DND-41 (cell line): ENCODE measurements at places on chromosomes 6 and 20.

DNA sequence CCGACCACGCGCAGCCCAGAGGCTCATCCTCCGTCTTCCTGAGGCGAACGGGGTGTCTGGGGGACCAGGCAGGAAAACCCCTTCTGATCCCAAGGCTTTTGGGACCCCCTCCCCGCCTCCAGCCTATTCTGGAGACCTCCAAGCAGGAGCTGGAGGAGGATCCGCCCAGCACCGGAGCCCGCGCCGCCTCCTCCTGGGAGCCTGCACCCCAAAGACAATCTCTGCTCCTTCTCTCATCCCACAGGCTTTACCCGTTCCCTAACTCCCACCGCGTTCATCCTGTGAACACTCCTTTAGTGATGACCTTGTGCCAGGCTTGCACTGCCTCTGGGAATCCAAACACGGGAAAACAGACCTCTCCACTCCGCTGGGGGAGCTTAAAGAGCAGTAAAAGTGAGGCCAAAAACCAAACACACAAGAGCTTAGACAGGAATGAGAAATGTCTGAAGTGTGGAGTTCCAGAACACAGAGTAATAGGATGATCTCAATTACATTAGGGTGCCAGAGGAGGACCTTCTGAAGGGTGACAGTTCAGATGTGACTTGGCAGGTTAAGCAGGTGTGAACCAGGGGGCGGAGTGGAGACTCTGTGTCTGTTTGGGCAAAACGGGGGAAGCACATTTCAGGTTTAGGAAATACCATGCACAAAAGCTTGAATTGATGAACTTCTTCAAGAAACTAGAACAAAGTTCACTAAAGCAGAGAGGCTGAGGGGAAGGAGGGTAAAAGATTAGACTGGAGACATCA lies 7.6 kb downstream of the HLA-DRB5 start:
- no peak for DNase-seq

GRCh38 chr20:62727584-62728027 lies 19.0 kb downstream of the NTSR1 start:
- DNase-seq, result no peak

DNA sequence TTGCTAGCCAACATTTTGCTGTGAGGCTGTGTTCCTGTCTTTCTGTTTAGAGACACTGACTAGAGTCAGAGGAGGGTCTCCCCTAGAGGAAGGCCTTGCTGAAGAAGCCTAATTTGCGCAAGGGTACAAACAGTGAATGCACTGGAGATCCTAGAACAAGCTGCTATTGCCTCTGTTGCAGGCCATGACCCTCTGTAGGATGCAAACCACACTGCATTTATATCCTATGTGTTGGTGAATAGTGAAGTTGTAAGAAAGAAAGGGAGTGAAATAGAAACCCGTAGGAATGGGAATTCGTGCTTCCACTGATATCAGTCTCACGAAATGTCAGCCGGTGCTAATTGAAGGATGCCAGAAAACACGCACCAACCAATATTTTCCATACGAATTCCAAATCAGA lies 88.2 kb downstream of the GJA1 start:
- no peak for DNase-seq

GRCh38 chr20:57847104-57847503 lies 137.3 kb upstream of the PMEPA1 start:
- no peak for DNase-seq

GRCh38 chr6:55694759-55695158 lies 115.8 kb upstream of the HMGCLL1 start:
- no peak for DNase-seq

GRCh38 chr20:8532169-8532568 lies 400.1 kb downstream of the PLCB1 start:
- no peak for DNase-seq

DNA sequence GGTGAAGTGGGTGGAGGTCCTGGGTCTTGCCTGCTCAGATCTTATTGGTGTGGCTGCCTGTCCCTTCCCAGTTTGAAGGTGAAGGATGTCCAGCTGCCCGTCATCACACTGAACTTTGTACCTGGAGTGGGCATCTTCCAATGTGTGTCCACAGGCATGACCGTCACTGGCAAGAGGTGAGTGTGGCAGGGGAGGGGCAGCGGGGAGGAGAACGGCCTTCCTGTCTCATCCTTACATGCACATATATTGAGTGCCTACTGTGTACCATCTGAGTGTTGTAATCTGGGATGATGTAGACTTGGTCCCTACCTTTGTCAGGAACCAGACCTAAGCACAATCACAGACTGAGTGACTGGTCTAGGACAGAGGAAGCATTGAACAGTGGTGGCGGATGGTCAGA lies 2.7 kb downstream of the BPIFB6 start:
- no peak for DNase-seq

- DNase-seq, result no peak
These were observed 46.9 kb upstream of the TAB2 start for GRCh38 chr6:149270616-149271015.

GRCh38 chr6:95175927-95176675 lies 401.2 kb upstream of the MANEA start:
- no peak for DNase-seq

DNA sequence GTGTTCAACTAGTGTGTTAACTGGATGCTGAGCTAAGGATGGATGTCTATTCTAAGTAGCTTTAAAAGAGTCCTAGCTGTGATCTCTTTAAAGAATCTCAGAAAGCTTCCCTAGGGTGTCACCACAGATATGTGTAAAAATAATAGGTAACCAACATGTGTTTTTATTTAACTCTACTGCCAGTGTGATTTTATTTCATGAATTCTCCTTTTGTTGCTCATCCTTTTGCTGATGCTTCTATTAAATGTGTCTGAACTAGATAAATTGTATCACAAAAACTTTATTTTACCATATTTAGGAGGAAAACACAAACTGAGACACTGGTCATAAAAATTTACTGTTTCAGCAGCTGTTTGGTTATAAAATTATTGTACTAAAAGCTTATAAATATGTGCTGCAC lies 809.4 kb upstream of the CITED2 start:
- DNase-seq, result no peak

DNA sequence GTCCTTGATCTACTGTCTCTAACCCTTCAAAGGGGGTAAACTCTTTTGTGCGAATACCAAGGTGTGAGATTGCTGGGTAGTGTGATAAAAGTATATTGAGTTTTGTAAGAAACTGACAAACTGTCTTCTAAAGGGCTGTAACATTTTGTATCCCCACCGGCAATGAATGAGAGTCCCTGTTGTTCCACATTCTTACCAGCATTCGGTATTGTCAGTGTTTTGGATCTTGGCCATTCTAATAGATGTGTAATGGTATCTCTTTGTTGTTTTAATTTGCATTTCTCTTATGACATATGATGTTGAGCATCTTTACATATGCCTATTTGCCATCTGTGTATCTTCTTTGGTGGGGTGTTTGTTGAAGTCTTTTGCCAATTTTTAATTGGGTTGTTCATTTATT lies 1090.7 kb downstream of the KIF16B start:
- no peak for DNase-seq

DNA sequence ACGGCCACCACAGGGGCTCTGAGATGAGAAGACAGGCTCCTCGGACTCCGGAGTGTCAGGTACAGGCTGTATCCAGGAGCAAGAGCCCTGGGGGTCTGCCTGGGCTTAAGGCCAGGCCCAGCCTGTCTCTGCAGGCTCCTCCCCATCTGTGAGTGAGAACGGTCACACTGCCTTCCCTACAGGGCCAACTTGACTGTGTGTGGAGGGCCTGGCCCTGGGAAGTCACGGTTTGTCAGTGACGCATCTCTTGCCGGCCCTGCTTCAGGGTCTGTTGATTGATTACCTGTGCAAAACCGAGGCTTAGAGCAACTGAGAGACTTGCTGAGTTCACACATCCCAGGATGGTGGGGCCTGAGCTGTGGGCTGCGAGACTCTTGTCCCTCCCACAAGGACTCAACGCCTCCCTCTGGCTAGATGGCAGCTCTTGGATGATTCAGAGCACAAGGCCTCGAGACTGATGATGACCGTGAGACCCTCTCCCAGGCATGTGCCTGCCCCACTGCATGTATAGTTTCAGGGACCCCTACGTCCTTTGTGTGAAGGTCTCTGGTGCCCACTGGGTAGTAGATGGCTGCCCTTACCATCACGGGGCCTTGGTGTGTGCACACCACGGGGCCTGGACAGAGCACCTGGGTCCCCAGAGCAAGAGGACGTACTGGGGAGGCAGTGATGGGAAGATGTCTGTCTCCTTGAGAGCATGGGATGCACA lies 5.9 kb downstream of the RBM38 start:
- no peak for DNase-seq

DNA sequence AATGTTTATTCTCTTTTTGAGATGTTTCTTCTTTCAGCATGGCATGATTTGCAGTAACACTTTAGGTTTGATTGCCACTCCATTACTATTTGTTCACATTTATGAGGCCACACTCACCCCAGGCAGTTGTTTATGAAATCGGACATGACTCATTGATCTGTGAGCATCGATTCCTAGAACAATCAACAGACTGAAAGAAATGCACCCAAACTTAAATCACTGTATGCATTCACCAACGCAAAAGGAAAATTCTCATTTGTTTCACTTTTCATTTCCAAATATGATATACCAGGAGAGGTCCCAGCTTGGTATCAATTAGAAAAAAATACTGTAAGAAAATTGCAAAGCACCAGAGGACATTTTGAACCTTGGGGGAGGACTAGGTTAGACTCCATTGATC lies 5.4 kb upstream of the GJA10 start:
- no peak for DNase-seq

DNA sequence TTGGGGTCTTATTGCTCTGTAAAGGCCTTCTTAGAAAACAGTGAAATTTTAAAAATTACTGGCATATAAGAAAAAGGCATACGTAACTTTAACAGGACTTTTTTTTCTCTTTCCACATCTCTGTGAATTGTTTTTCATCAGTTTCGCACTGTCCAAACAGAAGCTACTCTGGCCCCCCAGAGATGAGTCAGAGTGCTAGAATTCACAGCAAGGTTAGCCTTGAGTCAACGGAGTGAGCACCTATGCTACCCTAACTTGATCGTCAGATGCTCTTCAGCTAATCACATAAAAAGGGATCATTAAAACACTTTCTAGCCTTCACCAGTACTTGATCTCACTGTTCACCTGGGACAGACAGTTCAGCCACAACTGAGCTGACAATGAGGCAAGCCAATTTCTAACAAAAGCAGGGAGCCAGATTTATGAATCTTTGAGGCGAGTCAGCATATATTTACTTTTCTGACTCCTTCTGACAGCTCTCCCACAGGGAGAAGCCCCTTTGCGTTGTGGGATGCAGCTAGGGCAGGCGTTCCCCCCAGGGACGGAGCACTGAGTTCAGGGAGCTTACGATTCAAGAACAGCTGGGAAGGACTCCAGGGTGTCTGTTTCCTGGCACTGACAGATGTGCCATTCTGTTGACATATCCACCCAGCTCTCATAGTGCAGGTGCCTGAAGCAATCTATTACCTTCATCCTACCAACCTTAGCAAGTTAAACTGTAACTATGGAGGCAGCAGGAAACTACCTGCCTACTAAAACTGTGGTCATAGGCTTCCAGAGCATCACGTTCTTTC lies 46.4 kb upstream of the SPDEF start:
- DNase-seq, result no peak

DNA sequence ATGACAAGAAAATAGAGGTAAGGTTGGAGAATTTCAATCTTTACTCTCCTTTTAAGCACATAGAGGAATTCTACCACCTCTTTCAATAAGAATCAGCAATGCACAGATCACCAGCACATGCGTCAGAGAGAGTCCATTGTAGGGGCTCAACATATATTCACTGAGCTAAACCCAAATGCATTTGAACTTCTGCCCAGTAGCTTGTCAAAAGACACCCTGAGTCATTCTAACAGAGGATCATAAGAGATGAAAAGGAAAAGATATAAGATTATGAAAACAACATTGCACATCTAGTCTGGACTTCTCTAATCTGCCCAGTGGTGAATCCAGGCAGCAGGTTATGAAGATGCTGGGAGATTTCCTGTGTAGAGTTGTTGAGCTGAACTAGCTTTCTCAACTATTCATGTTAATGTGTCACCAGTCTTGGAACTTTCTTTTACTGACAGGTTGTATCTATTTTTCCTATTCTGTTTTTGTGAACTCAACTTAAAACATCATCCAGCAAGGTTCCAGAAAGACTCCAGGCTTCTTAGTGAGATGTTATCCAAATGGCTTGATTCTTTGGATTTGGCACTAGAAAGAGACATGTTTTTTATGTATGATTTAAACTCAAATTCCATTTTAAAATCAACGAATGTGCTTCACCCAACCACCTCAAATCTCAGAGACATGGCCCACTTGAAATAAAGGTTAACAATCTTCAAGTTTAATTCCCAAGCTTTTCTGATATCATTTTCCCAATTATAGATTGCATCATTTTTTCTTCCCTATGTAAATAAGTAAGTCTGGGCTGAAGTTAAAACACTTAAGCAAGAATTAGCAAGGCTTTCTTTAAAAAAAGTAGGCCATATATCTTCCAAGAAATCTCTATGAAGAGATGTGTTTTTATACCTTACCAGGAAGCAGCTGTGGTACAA lies 89.3 kb downstream of the TSHZ2 start:
- no peak for DNase-seq

DNA sequence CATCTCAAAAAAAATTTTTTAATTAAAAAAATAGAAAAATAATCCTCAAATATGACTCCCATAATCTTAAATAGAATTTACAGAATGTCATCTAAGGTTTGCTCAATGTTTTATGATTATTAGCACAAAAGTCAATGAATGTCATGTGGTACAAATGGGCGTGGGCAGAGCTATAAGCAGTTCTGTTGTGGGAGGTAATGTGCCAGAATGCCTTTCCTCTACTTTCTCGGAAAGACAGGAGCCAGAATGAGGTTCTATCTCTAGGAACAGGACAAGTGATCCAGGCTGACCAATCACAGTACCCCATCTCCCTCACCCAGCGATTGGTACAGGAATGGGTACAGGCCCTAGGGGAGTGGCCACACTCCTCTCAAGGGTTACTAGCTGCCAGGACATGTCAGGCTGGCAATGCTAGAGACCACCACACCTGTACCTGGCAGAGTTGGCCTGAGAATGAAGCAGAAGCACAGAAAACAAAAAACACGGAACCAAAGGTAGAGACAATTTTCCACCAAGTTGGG lies 15.1 kb downstream of the RALGAPA2 start:
- DNase-seq, result no peak

DNA sequence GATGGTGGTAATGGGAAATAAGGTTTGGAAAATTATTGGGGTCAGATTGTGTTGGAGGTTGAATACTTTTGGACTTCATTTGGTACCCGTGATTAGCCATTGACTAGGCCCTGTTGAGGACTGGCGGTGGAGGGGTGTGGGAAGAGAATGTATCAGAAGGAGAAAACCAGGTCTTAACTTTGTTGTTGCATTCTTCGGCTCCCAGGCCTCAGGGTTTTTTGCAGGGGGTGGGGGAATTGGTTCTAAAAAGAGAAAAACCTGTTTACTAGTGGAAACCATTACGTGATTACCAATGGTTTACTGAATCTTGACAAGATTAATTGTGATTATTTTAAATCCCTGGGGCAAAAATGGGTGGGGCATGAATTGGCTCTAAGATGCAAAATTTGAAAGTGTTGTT lies 85.1 kb downstream of the PHF20 start:
- no peak for DNase-seq

DNA sequence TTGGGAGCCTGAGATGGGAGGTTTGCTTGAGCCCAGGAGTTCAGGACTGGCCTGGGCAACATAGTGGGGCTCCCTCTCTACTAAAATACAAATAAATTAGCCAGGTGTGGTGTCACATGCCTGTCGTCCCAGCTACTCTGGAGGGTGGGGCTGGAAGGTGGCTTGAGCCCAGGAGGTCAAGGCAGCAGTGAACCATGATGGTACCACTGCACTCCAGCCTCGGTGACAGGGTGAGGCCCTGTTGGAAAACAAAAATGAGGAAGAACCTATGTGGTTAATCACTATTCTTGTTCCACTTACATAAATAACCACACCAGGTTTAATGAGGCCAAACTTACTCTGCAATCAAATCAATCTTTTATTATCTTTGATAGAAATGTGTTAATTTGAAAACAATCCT lies 5.4 kb downstream of the PPDPF start:
- DNase-seq, result no peak

- no peak for DNase-seq
These were observed 183.4 kb upstream of the AKAP12 start for GRCh38 chr6:151056230-151056907.
